Activated CD4-positive, CD25-positive, alpha-beta regulatory T cell (primary cell): ENCODE measurements at places on chromosomes 16 and 17.

DNA sequence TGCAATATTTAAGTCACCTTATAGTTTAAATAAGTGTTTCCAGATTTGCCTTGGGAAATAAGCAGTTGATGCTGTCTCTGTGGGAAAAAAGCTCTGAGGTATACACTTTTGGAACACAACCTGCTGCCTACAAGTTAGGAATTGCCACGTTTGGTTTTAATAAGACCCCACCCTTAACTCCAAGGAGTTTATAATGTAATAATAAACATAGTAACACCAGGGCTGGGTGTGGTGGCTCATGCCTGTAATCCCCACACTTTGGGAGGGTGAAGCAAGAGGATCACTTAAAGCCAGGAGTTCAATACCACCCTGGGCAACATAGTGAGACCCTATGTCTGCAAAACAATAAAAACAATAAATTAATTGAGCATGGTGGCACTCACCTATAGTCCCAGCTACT, 15.9 kb upstream of the SMG1 start:
- DNase-seq: no peak

- DNase-seq: no peak
Measured at GRCh38 chr17:17144916-17145665, 61.0 kb downstream of the PLD6 start.

GRCh38 chr17:78342449-78343186, 17.3 kb downstream of the SOCS3 start:
- DNase-seq: no peak

GRCh38 chr16:17068524-17068923, 402.2 kb downstream of the XYLT1 start:
- no peak for DNase-seq

DNA sequence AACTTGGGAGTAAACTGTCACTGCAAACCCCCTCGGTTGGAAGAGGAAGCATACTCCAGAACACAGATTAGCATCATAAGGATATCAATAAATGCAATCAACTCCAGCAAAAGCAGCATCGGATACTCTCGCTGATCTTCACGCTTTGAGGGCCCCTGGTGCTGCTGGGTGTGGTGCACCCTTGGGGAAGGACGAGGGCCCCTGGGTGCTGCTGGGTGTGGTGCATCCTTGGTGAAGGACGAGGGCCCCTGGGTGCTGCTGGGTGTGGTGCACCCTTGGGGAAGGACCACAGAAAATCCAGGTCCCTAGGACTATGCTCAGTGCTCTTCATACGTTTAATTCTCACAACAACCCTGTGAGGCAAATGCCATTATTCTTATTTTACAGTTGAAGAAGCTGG, 54.2 kb downstream of the VPS53 start:
- DNase-seq: no peak

DNA sequence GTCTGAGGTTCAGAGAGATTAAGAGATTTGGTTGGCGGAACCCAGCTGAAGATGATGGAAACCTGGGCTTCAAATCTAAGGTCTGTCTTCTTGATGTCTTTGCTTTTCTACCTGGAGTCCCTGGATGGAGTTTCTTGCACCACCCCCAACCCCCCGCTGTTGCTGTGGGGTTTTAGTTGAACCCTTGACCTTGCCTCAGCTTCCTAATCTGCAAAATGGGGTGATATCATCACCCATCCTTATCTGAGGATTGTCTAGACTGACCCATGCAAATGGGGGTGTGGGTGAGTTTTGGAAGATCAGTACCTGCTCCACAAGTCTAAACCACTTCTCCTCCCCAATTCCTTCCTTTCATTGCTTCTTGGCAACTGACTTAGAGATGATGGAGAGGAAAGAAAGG, 9.0 kb upstream of the CMIP start:
- no peak for DNase-seq

- DNase-seq: no peak
Measured at GRCh38 chr16:69579783-69580481, 14.2 kb downstream of the NFAT5 start.

DNA sequence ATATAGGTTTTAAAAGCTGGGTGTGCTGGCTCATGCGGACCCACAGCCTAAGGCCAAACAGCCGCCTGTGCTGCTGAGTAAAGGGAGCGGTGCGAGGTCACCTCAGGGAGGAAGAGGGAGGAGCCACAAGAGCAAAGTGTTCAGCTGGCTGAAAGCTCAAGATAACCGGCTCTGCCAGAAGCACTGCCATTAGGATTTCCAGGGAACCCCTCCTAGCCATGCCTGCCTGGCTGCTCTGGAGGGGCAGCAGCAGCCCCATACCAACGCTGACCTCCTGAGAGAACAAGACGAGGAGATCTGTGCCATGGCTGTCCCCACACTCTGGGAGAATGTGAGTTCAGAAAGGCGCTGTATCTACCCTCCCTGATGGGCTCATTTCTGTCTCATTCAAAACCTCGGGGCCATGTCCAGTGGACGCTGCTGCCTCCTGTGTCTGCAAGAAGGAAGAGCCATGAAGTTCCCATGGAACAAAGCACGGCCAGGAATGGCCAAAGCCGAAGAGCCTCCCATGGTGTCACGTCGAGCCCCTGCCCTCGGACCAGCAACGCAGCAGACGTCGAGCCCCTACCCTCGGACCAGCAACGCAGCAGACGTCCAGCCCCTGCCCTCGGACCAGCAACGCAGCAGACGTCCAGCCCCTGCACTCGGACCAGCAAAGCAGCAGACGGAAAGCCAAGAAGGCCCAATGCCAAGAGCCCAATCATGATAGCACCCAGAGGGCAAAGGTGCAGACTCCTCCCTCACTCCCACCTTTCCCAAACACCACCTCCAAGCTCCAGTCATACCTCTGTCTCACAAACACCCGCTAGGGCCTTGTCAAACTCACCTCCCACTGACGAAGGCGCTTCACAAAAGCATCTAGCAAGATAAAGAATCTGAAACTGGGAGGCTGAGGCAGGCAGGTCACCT, 107.0 kb downstream of the ANKRD11 start:
- DNase-seq: no peak

DNA sequence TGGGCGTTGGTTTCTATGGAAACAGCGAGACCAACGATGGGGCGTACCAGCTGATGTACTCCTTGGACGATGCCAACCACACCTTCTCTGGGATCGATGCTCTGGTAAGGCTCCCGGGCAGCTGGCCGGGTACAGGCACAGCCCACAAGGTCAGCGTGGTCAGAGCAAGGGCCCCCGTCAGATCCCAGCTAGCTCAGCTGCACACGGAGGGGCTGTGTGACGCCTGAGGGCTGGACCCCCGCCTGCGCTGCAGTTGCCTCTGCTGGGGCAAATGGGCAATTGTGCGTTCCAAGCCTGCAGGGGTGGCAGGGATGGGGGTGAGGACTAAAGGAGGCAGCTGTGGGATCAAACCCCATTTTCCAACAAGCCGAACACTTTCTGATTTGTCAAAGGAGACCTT, 17.5 kb downstream of the TTYH2 start:
- DNase-seq: no peak

- DNase-seq: no peak
Measured at GRCh38 chr16:54201200-54201599, 85.4 kb downstream of the IRX3 start.

DNA sequence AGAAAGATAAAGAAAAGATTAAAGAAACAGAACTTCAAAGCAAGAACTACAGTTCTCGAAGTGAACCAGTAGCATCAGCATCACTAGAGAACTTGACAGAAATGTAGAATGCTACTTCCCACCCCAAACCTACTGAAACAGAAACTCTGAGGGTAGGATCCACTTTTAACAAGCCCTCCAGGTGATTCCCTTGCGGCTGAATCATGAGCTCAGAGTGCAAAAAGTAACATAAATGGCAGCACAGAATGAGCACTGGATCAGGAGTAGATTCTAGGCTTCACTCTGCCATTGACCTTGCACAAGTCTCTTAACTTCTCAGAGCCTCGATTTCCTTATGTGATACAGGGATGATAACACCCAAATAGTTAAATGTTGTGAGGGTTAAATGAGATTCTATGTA, 5.8 kb downstream of the TOM1L2 start:
- DNase-seq: no peak

- DNase-seq: no peak
Measured at GRCh38 chr17:65430209-65430833, 131.1 kb downstream of the AXIN2 start.

GRCh38 chr17:34671191-34671590, 91.8 kb downstream of the TMEM132E start:
- DNase-seq: no peak

- no peak for DNase-seq
Measured at GRCh38 chr17:50426472-50426782, 409 bp downstream of the ACSF2 start.

DNA sequence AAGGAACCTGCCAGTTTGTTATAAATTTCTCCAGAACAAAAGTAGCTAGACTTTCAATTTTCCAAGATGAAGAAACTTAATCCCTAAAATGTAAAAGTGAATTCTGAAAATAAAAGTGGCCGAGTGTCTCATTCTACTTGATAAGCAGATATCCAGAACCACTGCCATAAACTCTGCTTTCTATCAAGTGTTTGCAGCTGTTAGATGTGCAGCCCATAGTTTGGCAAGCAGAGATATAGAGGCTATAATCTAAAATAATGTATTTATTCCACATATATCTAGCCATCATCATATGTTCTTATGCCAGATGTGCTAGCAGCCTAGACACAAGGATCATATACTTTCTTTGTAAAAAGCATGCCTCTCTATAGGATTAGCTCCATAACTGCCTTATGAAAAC, 14.7 kb upstream of the FBXL20 start:
- no peak for DNase-seq
